Psoas muscle (tissue), 8 donors: ENCODE measurements at places on chromosomes 16 and 17.

- no peak for DNase-seq
These were observed 65.9 kb downstream of the TUBD1 start for GRCh38 chr17:59826706-59827453.

DNA sequence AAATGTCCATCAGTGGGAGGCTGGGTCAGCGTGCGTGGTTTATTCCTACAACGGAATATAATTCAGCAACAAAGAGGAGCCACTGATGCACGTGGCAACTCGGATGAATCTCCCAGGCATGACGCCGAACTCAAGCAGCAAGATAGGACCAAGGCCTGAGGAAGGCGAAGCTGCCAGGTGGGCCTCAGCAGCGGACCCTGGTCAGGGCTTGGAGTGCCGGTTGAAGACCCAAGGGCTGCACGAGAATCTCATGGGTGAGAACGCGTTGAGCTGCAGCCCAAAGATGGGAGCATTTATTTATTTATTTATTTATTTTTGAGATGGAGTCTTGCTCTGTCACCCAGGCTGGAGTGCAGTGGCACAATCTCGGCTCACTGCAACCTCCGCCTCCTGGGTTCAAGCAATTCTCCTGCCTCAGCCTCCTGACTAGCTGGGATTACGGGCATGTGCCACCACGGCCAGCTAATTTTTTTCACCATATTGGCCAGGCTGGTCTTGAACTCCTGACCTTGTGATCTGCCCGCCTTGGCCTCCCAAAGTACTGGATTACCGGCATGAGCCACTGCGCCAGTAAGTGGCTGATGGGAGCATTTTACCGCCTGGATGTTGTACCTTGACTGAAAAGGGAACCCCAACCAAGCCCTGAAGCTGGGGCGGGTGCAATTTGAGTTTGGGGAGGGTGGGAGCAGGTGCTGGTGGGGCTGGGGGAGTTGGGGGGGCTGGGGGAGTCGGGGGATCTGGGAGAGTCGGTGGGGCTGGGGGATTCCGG lies 18.1 kb upstream of the BAHCC1 start:
- DNase-seq: no peak

- no peak for DNase-seq
These were observed 5.2 kb upstream of the MRPL38 start for GRCh38 chr17:75909812-75910274.

GRCh38 chr16:70470141-70470926 lies 15.9 kb downstream of the FCSK start:
- no peak for DNase-seq

- no peak for DNase-seq
These were observed at the start of gene C1QTNF8 for GRCh38 chr16:1096169-1097082. TSS of gene C1QTNF8 (minus strand) at chr16:1096244. CDS start at chr16:1094922, 1,322 bp downstream.

DNA sequence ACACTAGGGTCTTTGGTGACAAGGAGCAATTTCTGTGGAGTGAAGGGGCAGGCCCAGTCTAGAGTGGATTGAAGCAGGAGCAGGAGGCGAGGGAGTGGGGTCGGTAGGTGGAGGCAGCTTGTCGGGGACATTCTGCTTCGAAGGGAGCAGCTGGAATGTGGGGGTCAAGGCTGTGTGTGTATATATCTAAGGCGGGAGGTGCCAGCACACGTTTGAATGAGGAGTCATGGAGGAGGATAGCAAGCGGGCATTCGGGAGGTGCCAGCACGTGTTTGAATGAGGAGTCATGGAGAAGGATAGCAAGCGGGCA lies 17.7 kb downstream of the NT5M start:
- no peak for DNase-seq

DNA sequence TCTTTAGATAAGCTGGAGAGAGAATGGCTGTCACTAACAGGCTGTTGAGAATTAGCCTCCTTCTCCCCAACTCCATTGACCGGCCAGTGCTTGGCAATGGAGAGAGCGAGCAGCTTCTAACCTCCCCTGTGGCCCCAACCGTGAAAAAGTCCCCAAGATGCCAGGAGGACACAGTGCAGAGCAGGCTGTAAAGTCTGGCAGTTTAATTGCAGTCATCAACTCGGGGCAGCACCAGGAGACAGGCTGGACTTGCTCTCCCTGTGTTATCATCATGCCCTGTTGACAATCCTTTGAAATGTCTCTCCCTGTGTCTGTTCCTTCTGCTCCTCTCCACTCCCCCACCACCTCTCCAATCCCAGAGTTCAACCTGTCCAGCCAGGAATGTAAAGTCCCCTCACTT lies 705 bp upstream of the CDRT4 start:
- DNase-seq: no peak

DNA sequence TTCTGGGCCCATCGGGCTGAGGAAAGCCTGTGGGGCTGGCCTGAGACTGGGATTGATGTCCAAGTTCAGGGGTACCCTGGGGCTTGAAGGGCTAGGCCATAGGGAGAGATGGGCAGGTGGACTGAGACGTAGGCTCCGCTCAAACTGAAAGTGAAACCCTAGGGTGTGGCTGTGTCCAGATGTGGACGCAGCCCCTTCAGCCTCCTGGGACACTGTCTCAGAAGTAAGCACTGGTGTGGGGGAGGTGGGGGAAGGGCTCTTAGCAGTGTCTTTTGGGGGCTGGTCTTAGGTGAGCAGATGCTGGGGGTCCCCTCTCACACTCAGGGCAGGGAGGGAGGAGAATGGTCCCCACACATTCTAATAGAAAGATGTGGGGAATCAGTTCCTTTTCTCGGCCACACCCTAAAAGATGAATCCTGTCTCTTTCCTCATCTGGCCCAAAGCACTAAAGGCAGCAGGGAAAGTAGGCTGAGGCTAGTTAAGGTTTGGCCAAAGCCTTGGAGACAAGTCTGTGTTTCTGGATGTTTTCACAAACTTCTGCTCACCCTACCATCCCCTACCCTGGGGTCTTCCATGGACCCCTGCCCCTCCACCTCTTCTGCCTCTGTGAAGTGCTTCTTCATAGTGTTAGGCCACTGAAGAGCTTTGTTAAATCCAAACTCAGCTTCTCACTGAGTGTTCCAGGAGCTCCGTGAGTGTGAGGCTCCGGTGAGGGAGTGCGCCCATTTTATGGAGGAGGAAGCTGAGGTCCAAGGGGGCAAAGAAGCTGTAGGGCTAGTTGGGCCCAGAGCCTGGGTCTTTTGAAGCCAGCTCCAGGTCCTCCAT lies 5.6 kb downstream of the FMNL1 start:
- DNase-seq: no peak

DNA sequence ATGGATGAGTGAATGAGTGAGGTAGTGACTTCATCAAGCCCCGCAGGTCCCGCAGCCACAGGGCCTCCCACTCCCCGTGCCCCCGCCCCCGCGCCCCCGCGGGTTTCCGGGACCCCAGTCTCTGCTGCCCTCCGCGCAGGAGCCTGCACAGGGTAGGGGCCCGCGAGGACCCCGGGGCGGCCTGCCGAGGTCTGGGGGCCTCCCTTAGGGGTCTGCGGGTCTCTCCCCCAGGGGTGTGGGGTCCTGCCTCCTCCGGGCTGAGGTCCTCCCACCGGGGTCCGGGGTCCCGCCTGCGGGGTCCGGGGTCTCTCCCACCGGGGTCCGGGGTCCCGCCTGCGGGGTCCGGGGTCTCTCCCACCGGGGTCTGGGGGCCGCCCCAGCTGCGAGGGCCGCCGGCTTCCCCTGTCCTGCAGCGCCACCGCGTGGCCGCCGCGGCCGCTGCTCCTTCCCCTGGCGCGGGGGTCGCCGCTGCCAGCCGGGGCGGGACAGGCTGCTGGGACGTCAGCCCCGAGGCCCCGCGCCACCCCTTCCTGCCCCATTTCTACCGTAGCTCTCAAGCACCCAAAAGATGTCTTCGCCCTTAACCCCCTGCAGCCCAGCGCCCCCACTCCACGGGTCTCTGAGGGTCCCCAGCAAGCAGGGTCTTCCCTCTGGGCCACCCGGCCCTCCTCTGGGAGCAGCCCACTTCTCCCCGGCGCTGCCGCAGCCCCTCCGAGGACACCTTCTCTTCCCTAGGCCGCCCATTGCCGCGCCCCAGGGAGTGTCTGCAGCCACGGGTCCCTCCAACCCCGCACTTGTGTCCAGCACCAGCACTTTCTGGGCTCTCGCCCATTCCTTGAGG lies 10.4 kb upstream of the CHMP6 start:
- no peak for DNase-seq

GRCh38 chr17:74354123-74354522 lies 7.5 kb downstream of the BTBD17 start:
- no peak for DNase-seq

- DNase-seq: peak; percentile 14
These were observed 112.2 kb upstream of the ZNF750 start for GRCh38 chr17:82952019-82952418.

DNA sequence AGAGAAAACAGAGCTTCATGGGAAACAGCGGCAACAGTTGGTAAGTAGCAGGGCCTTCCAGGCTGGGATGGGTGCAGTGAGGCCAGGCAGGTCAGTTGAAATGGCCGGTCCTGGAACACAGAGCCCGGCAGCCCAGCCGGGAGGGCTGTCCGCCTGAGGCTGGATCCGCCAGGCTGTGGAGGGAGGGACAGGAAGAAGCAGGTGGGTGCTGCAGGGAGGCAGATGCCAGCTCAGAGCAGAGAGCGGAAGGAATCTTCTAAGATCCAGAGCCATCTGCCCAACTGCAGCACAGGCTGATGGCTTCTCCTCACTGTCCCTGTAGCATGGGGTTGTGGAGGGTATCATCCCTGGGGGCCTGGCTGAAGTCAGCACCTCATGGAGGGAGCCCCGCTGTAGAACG lies 599 bp downstream of the RNF112 start:
- no peak for DNase-seq

DNA sequence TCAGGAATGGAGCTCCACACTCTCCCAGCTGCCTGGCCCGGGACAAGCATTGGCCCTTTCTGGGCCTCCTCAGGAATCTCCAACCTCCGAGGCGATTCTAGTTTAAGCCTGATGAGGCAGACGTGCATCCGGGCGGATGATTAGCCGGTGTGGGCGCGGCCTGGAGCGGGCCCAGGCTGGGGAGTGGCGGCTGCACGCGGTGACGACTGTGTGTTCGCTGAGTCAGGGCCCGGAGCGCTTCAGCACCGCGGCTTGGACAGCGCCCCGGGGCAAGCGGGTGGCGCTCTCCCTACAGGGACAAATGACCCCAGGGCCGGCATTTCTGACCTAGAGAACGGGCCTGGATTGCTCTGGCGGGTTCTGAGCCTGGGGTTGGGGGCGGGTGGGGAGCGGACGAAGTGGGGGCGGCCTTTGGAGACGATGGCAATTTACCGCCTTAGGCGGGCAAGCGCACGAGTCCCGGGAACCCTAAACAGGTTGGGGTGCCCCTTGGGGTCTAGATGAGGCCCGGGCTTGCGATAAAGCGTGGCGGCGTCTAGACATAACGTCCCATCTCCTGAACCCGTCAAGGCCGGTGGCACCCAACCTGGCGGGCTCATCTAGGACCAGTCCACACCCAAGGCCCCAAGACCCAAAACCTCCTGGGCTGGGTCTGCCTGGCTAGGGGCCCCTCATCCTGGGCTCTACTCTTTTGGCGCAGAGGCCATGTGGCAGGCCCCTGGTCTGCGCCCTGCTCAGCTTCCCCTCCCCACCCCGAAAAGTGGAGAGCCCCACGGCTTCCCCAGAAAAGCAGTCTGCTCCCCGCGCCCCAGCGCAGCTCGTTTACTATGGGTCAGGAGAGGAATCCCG lies 22.3 kb upstream of the ZNHIT3 start:
- peak; percentile 72 for DNase-seq

DNA sequence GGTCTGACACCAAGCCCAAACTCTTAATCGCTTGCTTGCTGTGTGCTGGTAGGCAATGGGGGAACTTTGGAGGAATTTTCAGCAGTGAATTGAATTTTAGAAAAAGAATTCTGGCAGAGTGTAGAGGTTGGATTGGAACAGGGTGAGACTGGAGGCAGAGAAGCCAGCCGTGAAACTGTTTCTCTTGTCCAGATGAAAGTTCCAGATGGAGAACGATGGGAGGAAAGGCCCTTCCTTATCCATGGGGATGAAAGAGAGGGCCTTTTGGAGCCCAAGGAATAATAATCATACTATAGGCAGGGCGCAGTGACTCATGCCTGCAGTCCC lies 26.0 kb downstream of the NEUROD2 start:
- no peak for DNase-seq

DNA sequence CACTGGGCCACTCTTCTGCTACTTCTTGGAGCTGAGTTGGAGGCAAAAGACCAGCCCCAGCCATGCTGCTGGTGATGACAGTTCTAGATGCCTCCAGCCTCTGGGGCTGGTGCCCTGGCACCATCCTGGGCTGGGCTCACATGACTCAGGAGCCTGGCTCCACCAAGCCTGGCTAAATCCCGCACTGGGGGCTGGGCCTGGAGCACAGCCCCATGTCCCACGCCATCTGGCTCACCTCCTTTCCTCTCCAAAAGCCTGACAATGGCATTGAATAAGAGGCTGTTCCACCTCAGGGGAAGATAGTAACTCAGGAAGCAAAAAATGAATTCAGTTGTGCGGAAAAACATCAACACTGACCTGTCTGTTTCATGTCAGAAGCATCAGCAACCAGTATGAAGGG lies 45.1 kb upstream of the MTSS2 start:
- DNase-seq: peak; percentile 67

- peak; percentile 46 for DNase-seq
These were observed 2.5 kb upstream of the CORO6 start for GRCh38 chr17:29625037-29625750.

DNA sequence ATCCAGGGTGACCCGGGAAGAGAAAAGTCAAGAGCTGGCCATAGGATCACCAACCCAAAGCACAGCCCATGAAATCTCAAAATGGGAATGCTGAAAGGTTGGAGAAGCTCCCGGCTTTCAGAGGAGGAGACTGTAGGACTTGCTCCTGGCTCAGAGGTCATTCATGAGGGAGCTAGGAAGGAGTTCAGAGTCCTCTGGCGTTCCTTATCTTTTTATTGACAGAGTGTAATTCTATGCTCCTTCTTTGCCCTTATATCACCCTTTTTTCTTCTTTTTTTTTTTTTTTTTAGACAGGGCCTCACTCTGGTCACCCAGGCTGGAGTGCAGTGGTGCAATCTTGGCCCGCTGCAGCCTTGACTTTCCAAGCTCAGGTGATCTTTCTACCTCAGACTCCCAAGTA lies 27.3 kb upstream of the CNOT1 start:
- DNase-seq: no peak

- no peak for DNase-seq
These were observed 86.1 kb downstream of the RPA1 start for GRCh38 chr17:1915889-1916288.

DNA sequence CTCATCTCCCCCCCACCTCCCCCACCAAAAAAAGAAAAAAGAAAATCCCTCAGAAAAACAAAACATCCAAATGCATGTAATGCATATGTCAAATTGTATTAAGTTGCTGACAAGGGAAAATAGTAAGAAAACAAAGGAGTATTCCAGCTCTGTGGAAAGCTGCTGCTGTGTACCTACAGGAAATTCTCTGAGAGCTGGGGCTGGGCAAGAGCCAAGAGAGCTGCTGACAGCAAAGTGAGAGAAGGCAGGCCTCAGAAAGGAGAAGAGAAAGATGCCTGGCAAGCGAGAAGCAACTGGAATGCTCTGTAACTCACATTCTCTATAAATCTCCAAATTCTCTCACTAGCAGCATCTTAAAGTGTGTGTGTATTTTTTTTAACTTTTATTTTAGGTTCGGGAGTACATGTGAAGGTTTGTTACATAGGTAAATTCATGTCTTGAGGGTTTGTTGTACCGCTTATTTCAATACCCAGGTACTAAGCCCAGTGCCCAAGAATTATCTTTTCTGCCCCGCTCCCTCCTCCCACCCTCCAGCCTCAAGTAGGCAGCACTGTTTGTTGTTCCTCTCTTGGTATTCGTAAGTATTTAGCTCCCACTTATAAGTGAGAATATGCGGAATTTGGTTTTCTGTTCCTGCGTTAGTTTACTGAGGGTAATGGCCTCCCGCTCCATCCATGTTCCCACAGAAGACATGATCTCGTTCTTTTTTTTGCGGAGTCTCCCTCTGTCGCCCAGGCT lies 24.4 kb downstream of the CNTROB start:
- DNase-seq: no peak
